Activated CD4-positive, alpha-beta T cell treated with anti-CD3 and anti-CD28 coated beads for 1 hour (primary cell): ENCODE measurements at places on chromosomes 6 and 20.

DNA sequence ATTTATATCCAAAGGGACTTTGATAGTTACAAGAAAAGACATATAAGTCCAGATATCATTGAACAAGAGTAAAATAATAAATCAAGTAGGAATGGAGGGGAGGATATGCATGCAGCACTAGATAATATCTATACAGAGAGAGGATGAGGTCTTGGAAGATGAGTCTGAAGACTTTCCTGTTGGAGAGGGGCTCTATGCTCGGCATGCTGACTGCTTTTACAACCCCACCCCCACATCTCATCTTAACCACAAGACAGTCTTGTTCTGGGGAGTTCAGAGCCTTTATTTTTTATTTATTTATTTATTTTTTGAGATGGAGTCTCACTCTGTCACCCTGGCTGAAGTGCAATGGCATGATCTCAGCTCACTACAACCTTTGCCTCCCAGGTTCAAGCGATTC, 48.4 kb upstream of the IER3 start:
- DNase-seq: no peak

DNA sequence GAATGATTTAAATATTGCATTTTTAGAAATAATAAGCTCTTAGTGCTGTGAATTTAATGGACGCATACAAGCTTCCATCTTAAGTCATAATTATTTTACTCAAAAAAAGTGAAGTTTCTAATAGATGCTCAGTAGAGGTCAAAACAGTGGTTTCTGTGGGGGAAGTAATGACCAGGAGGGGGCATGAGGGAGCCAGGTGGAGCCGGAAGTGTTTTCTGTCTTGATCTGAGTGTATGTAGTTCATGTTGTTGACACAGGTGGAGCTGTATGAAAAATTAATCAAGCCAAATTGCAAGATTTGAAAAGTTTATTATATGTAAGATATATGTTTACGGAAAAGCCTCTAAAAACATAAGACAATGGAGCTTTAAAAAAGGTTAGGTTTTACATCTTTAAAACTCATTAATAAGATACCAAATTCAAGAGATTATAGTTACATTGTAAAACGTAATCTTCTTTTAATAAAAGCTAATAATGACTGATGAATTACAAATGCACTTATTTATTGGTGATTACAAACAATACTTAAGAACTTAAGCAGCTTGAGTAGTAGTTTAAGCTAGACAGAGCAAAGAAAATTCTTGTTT, 68.0 kb downstream of the PLAGL1 start:
- peak; percentile 22 for DNase-seq

GRCh38 chr6:56021943-56022342, 146.6 kb upstream of the BMP5 start:
- DNase-seq: no peak

DNA sequence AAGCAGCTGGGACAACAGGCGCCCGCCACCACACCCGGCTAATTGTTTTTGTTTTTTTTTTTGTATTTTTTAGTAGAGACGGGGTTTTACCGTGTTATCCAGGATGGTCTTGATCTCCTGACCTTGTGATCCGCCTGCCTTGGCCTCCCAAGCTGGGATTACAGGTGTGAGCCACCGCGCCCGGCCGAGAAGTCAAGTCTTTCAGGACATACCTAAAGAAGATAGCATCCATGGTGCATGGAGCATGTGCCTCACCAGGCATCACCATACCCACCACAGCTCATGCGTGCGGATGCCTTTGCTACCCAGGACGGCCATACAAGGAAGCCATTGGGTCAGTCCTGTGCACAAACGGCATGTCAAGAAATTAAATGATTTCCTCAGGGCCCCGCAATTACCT, 60.8 kb downstream of the DACT2 start:
- no peak for DNase-seq

DNA sequence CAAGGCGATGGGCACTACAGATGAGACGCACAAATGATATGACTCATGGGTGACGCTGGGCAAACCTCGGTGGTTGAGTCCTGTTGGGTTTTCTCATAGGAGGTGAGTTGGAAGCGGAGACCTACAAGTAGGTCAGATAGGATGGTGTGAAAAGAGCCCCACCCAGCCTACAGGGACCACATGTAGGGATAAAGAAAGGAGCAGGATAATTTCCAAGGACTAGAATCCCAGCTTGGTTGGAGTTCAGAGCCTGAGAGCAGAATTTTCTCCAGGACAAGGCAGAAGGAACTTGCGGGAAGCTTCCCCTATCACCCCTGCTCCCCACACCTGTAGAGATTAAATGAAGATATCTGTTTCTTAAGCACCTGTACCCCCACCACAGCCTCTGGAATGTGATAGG, 489.7 kb upstream of the CDH4 start:
- DNase-seq: no peak
